Cerebellar nuclear complex (tissue), 1 donor: ENCODE measurements at places on chromosomes 4 and X.

DNA sequence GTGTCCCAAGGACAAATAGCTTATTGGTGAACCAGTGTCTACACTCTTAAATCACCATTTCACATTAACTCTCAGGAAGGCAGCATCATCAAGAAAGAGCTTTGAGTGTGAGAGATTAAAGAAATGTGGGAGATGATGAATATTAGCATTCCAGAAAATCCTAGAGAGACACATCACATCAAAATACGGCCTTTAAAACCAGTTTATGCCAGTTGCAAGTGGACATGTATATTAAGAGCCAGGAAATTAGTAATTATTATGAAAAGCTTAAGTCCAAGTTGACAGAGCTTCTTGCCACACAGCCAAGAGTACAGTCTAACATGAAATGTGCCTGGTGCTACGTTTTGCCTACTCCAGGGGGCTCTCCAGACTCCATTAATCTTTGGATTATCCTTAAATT, 503.0 kb upstream of the BOD1L1 start:
- DNase-seq = no peak

DNA sequence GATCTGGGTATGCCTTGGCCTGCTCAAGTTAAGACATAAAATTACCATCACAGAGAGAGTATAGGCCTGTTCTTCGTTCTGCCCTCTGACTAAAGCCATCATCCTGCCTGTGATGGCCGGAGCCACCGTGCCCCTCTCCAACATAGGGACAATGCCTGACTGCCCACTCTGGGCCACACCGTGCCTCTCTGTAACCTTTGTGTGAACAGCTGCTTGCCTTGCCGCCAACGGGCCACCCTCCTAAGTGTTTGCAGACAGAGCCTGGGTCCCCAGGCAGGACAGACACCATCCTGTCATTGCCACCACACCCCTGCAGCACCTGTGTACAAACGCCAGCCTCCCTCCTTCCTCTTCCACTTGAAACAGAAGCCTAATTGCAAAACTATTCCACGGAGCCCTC, 298.7 kb upstream of the TENM3 start:
- no peak for DNase-seq

DNA sequence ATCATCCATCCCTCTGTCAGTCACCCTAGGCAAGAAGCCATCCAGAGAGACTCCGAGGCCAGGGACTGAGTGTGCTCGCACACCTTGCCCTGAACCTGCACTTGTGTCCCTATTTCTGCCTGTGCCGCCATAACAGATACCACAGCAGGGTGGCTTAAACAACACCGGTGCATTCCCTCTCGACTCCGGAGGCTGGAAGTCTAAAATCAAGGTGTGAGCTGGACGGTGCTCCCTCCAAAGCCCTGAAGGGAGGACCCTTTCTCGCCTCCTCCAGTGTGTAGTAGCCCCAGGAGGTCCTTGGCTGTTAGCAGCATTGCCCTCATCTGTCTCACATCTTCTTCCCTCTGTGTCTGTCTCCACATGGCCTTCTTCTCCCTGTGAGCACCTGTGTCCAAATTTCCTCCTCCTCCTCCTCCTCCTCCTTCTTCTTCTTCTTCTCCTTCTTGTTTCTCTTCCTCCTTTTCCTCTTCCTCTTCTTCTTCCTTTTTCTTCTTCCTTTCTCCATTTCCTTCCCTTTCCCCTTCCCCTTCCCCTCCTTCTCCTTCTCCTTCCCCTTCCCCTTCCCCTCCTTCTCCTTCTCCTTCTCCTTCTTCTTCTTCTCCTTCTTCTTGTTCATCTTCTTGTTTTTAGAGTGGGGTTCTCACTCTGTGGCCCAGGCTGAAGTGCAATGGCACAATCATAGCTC, 98.1 kb upstream of the ENPP6 start:
- no peak for DNase-seq

GRCh38 chr4:102247041-102247440, 98.2 kb downstream of the SLC39A8 start:
- no peak for DNase-seq

DNA sequence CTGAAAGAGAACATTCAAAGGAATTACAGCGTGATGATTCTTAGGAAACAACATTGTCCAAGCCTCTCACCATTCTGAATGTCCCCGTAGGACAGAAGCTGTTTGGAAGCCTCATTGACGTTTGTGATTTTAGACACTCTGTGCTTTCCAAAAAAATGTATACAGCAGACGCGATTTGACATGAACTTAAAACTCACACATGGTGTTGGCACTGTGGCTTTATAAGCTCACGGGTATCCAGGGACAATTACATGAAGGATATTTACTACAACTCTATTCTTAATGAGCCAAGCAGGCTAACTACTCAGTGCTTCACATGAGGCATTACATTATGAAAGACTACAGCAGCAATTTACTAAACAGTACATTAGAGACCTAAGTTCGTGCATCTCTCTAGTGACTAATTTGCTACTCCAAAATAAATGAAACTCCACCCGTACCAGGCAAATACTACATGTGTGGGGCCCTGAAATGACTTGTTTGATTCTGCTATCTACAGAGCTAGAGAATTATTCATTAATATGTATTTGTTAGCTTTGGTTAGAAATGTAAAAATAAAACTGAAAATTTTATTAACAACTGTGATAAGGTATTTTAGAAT, 620.7 kb downstream of the SPRY1 start:
- no peak for DNase-seq

GRCh38 chr4:30642567-30642966, 77.6 kb upstream of the PCDH7 start:
- DNase-seq = no peak

- no peak for DNase-seq
Measured at GRCh38 chrX:45774961-45775360, 574.3 kb upstream of the DIPK2B start.

DNA sequence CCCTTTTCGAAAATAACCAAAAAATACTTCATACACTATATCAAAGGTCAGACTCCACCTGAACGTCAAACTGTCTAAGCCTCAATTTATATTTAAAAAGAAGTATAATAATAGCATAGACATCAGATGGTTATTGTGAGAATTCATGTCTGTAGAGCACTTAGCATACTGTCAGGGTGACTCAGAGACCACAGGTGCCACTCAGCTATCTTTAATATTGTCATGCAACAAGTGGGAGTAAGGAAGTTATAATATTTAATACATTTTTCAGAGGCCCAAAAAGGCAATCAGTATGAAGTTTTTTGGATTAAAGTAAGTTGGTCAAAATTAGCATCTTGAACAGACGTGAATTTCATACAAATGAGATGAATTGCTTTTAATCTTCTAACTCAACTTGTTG, 93.3 kb downstream of the PHOX2B start:
- no peak for DNase-seq

GRCh38 chr4:132824761-132825160, 324.3 kb upstream of the PCDH10 start:
- no peak for DNase-seq

DNA sequence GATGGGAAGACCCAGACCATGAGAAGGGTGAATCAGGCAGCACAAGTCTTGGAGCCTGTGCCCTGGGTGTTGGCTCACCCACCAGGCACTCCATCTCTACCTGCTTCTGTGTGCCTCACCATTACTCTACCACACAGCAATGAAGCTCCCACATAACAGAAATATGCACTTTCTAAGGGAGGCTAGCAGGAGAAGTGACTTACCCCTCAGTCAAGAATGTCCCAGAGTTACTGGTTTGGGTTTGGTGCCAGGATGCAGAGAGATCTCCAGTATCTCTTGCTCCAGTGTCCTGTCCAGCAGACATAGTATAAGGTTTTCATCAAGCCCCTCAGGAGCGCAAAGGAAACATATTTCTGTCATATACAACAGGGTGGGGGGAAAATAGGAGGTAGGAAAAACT, 11.3 kb upstream of the RAB40A start:
- DNase-seq = no peak

DNA sequence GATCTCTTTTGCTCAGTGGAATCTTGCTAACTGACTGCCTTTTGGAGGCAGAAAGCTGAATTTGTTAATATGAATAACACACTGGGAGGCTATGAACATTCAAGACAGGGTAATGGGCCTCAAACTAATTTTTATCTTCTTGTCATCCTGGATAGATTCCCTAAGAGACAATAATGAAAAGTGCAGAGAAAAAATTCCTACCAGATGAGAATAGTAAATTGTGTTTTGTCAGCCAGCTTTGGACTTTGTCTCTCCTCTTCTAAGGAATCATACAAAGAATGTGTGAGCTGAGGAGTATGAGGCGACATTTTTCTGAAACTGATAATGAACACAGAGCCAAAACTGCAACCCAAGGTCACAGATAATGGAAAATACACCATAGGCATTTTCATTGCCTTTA, 649.3 kb downstream of the IQCM start:
- DNase-seq = no peak

DNA sequence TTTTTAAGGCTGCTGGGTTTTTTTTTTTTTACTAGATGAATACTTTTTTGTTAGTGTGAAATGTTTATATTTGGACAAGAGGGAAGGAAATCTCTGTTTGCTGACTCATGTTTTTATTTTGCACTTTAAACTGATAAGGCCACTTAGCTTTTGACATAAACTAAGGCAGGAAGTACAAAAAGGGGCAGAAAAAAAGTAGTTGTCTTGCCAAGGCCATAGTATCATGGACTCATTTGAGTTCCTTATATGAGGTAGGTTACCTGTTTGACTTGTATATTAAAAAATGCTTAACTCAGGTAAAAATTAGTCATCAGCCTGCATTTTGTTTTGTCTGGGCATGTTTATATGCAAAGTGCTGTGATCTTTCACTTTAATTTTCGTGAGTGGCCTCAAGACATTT, 26.0 kb downstream of the SMAD1 start:
- DNase-seq = no peak

GRCh38 chrX:72105436-72105835, 26.3 kb downstream of the RTL5 start:
- no peak for DNase-seq

DNA sequence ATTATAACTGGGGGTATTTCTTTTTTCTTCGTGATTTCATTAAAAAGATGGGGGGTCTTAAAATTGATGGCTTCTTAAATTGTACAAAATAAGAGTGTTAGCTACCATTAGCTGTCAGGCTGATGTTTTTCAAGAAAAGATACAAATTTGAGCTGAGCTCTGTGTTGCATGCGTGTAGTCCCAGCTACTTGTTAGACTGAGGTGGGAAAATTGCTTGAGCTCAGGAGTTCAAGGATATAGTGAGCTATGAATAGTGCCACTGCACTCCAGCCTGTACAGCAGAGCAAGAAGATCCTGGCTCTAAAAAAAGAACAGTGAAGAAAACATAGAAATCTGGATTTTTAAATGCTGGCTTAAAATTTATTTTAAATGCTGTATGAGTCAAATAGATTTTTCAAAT, 13.0 kb downstream of the USO1 start:
- DNase-seq = no peak

DNA sequence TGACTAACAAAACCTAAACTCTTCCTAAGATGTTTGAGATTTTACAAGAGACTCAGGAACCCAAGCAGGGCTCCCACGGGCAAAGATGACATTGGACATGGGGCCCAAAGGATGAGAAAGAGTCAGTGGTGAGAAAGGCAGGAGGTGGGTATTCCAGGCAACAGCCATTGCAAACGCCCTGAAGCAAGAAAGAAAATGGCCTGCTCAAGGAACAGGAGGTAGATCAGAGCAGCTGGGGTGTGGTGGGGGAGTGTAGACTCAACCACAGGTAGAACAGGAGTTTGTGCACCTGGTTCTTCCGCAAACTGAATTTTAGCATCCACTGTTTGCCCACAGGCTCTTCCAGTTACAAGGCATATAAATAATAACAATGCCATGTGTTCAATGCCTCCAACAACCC, 3.3 kb downstream of the PPP2R2C start:
- no peak for DNase-seq

- DNase-seq = no peak
Measured at GRCh38 chrX:23013366-23013765, 13.6 kb downstream of the DDX53 start.

DNA sequence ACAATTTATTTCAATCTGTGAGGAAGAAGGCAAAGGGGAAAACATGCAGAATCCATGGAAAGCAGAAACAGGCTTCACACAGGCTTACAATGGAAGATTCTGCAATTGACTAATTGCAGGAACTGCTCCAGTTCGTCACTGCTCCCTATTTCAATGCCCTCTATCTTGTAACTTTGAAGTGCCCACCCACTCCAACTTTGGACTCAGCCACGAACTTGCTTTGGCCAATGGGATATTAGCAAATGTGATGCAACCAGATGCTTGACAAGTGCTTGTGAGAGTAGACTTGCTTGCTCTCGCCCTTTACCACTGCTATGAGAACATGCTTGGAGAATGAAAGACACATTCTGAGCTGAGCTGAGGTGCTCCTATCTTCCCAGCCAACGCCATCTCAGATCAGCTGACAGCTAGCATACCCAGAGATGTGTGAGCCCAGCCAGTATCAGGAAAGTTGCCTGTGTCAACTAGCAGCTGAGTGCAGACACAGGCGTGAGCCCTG, 105.7 kb upstream of the PTCHD1 start:
- DNase-seq = no peak

DNA sequence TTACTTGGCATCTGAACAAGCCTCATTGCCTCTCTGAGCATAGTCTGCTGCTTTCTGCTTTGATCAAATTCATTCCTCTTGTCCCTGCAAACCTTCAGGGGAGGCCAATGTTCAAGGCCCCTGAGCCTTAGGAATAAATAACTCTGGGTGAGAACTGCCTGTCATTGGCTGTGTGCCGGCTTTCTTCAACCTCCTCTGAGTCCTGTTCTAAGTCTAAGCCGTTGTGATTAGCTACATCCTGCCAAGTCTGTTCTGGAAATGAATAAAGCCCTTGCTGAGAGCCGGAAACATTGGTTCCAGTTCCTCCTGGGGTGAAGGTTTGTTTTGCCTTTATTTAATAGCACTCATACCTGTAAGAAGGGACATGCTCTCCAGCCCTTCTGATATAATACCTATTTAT, 13.8 kb downstream of the RNF4 start:
- DNase-seq = peak; percentile 17

- no peak for DNase-seq
Measured at GRCh38 chr4:34814266-34814665, 1430.0 kb downstream of the ARAP2 start.

DNA sequence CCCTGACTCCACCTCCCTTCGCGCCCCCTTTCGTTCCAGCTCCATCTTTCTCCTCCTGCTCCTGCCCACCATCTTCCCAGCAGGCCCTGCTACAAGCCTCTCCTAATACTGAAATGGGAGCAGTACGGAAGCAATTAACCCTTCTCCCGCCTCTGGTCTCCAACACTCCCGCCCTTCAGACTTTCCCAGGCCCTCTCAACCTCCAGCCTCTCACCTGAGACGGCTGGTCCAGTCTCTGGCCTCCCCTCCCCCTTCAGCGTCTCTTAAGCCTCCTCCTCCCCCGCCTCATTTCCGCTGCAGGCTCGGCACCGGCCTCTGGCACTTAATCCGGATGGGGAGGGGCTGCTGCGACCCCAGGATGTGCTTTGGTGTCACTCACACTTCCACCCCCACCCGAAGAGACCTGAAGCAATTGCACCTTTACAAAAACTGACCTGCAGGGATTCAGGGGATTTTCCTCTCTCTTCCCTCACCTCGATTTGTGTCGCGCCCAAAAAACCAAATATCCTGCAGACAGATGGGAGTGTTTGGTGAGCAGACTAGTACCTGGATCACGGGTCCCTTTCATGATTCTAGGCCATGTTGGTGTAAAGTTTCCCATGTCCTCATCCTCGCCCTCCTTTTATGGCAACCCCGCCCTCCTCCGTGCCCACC, 657 bp downstream of the TCEAL8 start:
- no peak for DNase-seq

GRCh38 chr4:145735347-145735675, 55.4 kb downstream of the C4orf51 start:
- no peak for DNase-seq

GRCh38 chr4:39808231-39808749, 110.4 kb downstream of the UBE2K start:
- no peak for DNase-seq

- DNase-seq = no peak
Measured at GRCh38 chr4:40887764-40888131, 138.0 kb downstream of the NSUN7 start.

- DNase-seq = no peak
Measured at GRCh38 chr4:93178279-93178678, 650.3 kb upstream of the ATOH1 start.
